ENCODE measurements at places on chromosomes 4 and X.

DNA sequence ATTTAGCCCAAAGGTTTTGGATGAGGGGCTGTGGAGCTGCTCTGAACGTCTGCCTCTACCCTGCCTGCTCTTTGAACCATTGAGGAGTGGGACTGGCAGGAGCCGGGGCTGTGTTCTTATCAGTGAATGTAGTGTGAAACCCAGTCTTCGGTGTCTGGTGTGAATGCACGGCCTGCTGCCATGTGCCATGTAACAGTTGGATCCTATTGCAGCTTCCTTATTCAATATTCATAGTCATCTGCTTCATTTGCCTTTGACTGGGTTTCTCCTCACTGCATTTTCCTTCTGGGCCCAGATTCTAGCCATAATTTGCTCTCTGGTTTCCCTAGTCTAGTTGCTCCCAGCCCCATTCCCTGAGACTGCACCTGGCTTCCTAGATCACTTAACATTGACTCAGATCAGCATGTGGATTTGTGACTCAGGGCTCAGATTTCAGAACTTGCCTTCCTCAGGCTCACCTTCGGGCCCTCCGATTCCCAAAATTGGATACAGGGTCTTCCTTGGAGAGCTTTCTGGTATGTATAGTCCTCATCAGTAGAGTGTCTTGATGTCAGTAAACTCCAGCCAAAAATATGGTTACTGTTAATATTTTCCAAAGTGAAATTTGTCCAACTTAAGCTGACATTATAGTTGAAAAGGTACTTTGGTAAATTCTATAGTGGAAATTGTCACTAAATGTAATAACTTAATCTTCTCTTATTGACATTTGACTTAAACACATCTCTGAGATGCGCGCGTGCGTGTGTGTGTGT lies 94.0 kb upstream of the DDIT4L start:
- no peak for DNase-seq

GRCh38 chrX:4905576-4905975 lies 1192.1 kb upstream of the PRKX start:
- no peak for DNase-seq

DNA sequence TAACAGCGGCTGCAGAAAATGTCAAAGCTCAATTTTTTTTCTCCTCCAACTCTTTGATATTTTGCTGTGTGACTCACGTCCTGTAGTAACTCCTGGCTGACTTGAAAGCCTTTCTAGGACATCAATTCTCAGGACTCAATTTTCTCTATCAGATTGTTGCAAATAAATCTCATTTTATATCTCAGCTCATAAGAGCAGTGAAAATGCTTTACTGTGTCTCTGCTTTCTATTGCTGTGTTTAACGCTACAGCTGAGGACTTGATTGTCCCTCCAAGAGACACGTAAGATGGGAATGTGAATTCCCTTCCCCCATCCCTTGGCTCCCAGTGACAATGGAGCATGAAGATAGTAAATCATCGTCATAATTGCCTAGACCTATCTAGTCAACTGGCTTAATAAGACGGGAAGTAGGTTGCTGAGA lies 20.5 kb upstream of the CBR4 start:
- DNase-seq: no peak

DNA sequence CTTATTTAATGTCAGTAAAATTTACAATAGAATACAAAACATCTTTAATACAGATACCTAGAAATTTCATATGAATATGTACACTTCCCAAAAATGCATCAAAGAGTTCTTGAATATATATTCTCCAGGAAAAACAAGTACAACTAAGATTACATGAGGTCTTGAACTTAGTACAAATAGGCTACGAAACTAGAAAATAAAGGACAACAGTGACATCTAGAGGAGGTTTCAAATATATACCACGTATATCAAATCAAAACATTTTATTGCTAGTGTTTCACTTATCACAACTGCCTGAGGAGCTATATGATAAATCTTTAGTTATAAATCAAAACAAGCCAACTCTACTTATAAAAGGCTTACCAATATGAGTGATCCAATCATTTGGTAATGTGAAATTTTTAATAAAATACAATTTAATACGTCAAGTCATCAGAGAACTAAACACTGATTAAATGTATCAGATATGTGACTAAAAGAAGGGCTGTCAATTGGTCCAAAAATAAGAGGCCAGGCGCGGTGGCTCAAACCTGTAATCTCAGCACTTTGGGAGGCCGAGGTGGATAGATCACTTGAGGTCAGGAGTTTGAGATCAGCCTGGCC lies 36.6 kb downstream of the ANAPC10 start:
- no peak for DNase-seq

DNA sequence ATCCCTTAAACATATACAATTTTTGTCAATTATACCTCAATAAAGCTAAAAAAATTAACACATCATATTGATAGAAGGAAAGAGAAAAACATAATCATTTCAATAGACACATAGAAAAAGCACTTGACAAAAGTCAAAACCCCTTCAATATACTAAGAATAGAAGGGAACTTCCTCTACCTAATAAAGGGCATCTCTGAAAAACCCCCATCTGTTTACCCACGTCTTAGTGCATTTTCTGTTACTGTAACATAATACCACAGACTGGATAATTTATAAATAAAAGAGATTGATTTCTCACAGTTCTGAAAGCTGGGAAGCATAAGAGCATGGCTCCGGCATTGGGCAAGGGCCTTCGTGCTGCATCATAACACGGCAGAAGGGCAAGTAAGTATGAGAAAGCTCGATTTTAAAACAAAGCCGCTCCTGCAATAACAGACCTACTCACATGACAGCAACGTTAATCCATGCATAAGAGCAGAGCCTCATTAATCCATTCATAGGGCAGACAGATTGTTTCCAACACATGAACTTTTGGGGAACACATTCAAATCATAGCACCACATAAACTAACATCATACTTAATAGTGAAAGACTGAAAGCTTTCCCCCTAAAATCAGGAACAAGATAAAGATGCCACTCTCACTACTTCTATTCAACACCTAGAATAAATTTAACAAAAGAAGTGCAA lies 15.7 kb downstream of the STEEP1 start:
- no peak for DNase-seq
